ENCODE measurements at places on chromosomes 7 and 10.

DNA sequence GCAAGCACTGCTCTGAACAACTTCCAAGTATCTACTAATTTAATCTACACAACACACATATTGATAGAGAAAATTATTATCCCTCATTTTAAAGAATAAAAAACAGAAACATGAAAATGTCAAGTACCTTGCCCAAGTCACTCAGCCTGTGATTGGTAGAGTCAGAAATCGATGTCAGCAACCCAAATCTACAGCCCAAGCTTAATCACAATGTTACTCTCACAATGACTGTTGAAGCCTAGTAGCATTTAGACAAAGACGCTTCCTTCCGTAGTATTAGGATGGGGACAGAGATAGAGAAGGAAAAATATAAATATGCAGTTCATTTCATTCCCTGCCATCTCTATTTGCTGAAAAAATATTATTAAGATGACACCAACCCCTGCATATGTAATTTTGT lies 242.5 kb downstream of the ELMO1 start:
- no peak for DNase-seq

- no peak for DNase-seq
Observed at GRCh38 chr10:107502229-107502985, 337.9 kb upstream of the SORCS1 start.

GRCh38 chr7:92699966-92700514 lies 109.8 kb upstream of the FAM133B start:
- no peak for DNase-seq

GRCh38 chr10:75058161-75058560 lies 53.3 kb upstream of the SAMD8 start:
- DNase-seq = no peak

GRCh38 chr7:152883858-152884257 lies 124.3 kb downstream of the ACTR3B start:
- DNase-seq = no peak

- no peak for DNase-seq
Observed at GRCh38 chr10:100620087-100620835, 84.5 kb downstream of the HIF1AN start.

DNA sequence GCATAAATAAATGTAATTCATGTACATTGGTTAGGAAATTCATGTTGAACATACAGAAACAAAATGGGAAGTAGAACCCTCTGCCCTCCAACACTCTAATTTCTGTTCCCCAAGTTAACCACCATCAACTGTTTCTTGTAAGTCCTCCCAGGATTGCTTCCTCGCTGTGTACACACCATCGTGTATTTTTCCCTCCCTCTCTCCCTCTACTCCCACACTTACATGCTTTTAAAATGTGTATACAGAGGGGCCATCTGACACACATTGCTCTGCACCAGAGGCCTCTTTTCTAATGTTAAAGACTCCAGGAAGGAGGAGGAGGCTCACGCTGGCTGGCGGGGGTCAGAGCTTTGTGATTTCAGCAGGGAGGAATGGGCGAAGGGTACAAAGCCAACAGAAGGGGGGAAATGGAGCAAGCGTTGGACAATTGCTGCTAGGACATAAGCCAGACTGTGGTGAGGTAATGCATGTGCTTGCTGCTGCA lies 1.9 kb upstream of the EPHA1 start:
- no peak for DNase-seq

GRCh38 chr7:140605337-140605736 lies 35.3 kb downstream of the DENND2A start:
- no peak for DNase-seq

DNA sequence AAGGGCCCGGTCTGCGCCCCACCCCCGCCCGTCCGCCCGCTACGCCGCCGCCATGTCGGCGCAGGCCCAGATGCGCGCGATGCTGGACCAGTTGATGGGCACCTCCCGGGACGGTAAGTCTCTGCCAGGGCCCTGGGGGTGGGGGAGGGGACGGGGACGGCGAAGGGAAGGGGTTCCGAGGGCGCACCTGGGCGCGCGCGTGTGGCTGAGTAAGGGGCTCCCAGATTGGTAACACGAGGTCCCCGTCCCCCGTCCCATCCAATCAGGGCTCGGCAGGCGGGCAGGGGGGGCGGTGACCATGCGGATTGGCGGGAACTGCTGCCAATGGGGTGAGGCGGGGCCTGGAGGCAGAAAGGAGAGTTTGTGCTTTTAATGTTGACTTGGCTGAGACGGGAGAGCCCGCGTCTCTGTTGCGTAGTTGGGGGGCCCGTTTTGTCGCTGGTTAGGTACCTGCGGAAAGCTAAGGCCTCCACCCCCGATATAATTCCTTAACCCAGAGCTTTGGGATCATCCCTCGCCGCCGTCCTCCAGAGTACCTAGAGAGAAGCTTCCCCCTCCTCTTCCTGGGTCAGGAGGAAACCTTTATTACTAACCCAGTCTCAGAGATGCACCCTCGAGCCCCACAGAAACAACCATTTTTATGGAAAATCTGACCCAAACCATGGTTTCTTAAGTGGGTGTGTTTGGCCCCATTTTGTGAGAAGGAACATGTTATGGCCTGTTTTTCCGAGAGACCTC lies 685 bp downstream of the LUC7L2 start:
- DNase-seq = peak; percentile 96

DNA sequence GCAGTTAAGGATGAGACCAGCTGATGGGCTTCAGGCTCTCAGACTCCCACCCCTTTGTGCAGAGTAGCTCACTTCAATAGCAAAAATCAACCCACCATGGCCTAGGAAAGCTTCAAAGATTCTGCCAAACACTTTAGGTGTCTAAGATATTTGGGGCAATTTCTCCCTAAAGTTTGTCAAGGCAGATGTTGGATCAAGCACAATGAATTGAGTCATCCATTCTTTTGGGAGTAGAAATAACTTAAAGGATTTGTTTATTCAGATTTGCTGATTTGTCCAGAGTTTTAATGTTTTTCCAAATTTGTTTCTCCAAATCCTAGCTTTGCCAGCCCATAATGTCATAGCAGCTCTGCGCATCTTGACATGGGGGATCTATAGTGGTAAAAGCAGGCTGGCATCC lies 855.1 kb downstream of the LRMDA start:
- no peak for DNase-seq

DNA sequence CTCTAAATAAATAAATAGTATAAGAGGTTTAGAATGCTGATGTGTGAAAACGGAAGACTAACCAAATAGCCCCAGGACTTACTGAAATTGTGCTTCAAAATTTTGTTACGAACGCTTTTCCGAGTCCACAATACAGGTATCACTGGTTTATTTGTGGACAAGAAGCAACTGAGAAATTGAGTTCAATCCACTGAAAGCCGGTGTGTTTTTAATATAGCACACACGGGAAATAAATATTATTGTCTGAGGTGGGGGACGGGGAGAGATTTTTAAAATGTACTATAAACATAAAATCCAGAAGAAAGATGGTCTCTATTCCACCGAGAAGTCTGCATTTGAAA lies 598 bp downstream of the SLC16A12 start:
- DNase-seq = no peak

DNA sequence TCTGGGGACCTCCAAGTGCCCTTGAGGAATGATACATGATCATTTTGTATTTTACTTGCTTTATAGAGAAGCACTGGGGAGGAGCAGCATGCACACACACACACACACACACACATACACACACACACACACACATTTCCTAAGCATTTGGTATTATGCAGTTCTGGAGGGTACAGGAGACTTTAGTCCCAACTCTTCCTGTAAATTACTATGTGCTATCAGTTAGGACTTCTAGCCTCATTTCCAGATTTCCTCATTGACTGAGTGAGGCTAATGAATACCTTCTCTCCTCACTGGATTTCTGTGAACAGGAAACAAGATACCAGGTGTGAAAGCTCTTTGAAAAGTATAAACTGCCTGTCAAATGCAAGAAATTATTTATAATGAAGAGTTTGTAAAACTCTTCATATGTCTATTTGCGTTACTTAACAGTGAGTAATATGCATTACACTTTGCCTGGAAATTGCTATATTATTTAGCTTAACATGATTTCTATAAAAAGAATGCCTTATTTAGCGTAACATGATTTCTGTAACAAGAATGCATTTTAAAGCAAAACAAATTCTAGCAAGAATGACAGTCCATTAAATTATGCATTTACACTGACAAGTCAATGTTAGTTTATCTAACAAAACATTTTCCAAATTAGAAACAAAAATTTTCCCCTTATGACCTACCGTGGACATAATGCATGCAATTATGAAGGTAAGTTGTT lies 34.2 kb downstream of the ACTA2 start:
- DNase-seq = no peak

GRCh38 chr10:26841733-26842317 lies 18.9 kb downstream of the ABI1 start:
- no peak for DNase-seq

DNA sequence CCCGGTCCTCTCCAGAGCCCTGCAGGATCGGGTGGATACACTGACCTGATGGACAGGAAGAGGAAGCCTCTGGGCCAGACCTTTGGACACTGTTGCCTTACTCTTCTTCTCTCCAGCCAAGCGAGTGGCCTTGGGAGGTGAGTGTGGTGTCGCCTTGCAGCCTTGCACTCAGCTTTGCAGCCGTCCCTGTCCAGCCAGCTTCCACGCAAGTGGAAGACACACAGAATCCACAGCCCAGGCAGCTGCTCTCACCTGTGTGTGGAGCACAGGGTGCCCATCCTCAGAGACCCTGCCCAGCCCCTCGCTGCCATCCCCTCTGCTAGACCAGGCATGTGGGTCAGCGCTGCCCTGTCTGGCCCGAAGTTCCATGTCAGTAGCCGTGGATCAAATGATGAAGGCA lies 239.1 kb downstream of the EBF3 start:
- DNase-seq = no peak

DNA sequence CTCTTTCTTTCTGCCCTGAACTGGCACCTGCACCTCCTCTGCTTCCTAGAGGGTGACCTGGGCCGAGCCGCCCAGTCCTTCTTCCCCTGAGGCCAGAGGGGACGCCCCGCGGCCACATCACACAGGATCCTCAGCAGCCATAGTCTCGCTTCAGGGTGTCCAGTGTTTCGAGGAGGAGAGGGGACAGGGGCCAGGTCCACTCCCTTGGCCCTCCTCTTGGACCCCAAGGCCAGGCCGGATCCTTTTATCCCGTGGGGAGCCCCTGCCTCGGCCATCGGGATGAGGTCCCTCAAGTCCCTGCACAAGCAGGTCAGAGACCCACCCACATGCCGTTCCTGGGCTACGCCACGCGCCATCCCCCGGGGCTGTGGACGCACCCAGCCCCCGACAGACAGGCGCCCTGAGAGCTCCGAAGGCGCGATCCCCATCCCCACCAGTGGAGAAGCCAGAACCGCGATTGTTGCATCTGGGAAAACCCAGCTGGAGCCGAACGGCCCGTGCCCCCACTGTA lies 3.6 kb downstream of the BHLHA15 start:
- no peak for DNase-seq

DNA sequence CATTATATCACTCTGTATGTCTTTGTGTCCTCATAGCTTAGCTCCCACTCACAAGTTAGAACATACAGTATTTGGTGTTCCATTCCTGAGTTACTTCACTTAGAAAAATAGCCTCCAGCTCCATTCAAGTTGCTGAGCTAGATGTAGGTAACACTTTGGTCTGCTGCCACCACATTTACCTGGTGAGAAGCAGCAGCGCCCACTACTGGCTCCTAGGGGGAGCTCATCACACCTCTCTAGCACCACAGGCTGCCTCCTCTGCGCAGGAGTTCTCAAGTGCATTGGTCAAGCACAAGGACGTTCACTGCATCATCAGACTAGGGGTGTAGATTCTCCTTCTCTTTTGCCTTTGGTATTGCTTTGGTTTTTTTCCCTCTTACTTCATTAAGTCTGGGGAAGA lies 530.9 kb upstream of the AUTS2 start:
- peak; percentile 2 for DNase-seq

DNA sequence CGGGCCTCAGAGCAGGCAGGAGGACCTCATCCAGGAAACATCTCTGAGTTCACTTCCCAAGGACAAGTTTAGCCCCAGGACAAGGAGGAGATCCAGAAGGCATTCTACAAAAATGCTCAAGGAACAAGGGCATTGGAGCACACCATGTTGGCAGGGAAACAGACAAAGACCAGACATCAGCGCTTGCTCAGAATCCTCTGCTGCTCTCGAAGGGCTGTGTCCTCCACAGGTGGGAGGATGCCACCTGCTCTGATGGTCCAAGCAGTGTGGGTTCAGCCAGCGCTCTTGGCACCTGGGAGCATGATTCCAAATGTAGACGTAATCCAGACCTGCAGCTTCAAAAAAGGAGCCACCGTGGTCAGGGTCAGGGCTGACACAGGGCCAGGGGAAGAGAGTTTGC lies 160.7 kb downstream of the DPP6 start:
- no peak for DNase-seq

DNA sequence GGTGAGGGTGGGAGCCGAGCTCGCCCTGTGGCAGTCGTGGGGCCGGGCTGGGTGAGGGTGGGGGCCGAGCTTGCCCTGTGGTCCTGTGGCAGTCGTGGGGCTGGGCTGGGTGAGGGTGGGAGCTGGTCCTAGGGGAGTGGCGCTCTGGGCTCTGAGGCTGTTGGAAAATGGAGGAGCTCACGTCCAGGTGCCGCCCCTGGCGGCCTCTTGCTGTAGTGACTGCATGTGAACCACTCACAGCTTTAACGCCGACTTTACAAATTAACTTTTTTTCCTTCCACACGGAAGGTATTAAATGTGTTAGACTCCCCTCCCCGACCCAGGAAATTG lies 312.6 kb downstream of the WDR37 start:
- no peak for DNase-seq

DNA sequence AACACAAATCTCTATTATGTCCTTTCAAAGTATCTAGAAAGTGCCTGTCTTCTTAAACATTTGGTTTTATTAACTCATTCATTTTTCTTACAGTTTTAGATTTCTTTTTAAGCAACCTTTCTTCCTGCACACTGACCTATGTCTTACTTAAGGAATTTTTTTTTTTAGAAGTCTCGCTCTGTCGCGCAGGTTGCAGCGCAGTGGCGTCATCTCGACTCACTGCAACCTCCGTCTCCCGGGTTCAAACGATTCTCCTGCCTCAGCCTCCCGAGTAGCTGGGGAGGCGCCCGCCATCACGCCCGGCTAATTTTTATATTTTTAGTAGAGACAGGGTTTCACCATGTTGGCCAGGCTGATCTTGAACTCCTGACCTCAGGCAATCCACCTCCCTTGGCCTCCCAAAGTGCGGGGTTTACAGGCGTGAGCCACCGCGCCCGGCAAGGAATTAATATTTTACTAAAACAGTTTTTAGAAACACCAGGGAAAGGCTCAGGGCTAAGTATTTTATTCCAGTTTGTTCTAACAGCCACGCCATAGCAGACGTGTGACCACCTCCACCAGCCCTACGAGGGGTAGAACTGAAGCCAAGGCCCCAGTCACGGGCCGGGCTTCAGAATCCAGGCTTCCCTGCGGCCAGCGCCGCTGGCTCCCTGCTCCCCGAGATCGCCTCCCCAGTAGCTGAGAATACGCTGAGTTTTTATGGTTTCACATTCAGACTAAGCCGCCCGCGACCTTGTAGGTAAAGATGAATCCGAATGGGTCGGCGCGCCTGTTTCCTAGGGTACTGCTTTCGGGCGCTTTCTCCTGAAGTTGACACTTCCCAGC lies 941 bp upstream of the LUC7L2 start:
- DNase-seq = no peak

GRCh38 chr10:55500931-55501559 lies 700.0 kb upstream of the PCDH15 start:
- no peak for DNase-seq

- no peak for DNase-seq
Observed at GRCh38 chr10:17648243-17649035, 4.5 kb downstream of the STAM start.

- no peak for DNase-seq
Observed at GRCh38 chr7:29343399-29343798, 148.8 kb downstream of the CHN2 start.

- DNase-seq = no peak
Observed at GRCh38 chr7:141013345-141013715, 1.4 kb downstream of the MRPS33 start.
